ENCODE measurements at places on chromosomes 13 and 19. TPM values are rescaled to one million over a fixed set of nuclear protein-coding genes. Genes with fewer than 3 reads are reported as not detected.

The CGB2 gene
- not detected for total RNA-seq

The ZSCAN4 gene
- not detected for total RNA-seq

DNA sequence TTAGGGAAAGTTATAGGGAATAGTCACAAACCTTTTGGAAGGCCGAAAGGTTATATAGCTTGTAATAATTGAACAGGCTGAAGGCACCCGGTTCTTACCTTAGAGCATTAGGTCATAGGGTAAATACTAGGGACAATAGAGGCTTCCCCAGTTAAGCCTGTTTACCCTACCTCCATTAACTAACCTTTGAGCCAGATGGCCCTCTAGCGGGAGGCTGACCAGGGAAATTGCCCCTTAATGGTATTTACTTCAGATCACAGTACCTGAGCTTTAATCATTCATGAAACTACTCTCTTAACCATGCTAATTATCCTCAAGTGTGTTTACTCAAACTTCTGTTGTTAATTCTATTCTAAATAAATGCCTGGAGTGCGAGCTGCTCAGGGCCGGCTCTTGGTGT is 20.4 kb upstream of the ZNF83 start:
- no peak for DNase-seq

DNA sequence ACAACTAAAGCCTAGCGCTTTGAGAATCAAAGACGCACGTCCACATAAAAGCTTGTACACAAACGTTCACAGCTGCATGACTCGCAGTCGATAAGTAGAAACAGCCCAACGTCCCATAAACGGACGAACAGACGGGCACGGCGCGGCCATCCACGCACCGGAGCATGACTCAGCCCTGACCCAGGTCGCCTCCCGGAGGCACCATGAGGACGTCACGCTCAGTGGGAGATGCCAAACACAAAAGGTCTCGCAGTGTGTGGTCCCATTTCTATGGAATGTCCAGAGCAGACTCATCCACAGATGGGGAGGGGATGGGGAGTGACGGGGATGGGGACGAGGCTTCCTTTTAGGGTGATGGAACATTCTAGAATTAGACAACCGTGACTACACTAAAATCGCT is 9.4 kb downstream of the POLRMT start:
- DNase-seq, result no peak

DNA sequence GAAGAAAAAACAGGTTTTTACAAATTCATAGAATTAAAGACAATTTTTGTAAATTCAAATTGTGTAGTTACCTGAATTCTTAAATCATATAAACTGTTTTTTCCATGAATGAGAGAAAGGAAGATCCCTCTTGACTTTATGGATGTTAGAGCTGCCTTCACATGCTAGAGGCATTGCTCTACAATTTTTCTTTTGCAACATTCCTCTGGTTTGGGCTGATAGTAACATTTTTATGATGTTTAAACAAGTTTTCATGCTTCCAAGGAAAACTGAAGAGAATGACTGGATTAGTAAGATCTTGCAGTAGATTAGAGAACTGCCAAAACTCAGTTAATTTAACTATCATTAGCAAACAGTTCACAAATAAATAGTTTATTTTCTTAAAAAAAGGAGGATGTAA is 250.6 kb downstream of the GPC6 start:
- no peak for DNase-seq

- no peak for DNase-seq
Measured at GRCh38 chr13:101417043-101417406, 717 bp upstream of the NALCN start.

DNA sequence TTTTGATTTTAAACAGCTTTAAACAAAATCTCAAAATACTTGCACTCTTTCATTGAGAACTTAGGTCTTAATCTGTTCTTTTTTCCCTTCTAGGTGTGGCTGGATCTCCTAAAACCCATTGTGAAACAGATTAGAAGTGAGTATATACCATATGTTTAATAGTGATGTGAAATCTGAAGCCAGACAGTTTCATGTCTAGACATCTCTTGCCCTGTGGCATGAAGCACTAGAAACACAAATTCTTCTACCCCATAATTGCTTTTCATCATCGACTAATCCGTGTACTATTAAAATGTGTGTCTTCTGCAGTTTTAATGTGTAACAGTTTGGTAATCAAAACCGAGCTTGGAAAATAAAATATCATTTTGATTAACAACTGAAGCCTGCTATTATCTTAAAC is 188.2 kb upstream of the RNF113B start:
- no peak for DNase-seq

GRCh38 chr19:22619932-22620331 is 14.2 kb upstream of the ZNF492 start:
- DNase-seq, result no peak

DNA sequence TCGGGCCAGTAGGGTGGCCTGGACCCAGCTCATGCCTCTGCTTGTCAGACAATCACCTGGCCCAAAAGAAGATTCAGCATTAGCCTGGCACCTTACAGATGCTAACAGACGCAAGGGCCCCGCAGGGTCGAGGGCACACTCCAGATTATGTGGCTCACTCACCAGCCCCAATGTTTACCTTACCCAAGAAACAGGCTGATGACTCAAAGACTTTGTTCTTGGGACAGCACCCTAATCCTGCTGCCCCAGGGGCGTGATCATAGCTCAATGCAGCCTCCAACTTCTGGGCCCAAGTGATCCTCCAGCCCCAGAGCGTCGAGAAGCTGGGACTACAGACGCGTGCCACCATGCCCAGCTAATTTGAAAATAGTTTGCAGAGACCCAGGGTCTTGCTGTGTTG is 9.8 kb downstream of the ECSIT start:
- DNase-seq, result no peak

GRCh38 chr13:22060187-22060586 is 389.3 kb downstream of the FGF9 start:
- no peak for DNase-seq

DNA sequence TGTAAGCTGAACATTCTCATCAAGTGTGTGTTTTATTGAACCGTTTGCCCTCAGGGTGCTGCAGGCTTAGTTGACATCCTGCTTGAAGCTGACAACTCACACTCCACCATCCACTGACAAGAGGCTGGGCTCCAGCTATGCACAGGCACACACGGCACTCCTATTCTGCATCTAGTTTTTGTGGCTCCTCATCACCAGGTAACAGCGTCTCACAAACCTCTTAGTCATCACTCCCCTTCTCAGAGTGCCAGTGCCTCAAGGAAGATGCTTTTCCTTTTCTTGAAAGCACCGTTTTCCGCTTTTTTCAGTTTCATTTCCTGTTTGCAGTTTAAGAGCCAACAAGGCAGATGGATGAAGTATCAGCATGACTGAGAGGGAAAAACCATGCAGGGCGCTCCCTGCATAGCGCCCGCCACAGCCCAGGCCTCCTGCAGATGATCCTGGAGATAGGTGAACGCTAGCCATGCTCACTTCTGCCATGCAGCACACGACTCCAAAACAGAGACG is 491.2 kb downstream of the COG6 start:
- DNase-seq, result no peak

DNA sequence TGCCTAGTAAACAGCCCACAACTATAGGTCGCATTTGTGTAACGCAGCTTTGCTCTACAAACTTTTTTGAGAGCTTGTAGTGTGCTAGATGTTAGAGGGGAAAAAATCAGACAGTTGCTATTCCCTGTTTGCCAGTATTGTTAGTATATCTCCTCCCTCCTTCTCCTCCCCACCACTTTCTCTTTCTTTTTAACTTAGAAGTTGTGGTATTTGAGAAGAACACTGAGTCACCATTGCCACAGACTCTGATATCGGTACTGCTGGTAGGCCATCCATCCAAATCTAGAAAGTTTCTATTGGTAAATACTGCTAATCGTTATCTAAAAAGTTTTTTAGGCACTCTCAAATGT is 666 bp downstream of the POMP start:
- no peak for DNase-seq

GRCh38 chr19:51018745-51019543 is 565 bp downstream of the KLK10 start:
- no peak for DNase-seq
